ENCODE measurements at places on chromosomes 5 and 9.

DNA sequence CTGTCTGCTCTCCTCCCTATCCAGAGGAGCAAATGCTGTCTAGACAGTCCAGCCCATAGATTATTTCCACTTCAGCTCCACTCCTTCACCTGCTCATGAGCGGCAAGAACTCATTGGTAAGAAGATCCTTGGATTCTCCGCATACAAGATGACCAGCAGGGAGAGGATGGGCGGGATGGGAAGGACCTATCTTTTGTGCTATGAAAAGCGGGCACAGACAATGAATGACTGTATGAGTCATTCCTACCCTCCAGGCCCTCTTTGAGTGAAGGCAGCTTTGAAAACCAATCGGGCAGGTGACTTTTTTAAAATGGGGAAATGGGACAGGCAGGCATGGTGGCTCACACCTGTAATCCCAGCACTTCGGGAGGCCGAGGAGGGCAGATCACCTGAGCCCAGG, 49.4 kb downstream of the SMIM23 start:
- DNase-seq = no peak

GRCh38 chr5:156819967-156820581, 30.0 kb upstream of the PPP1R2B start:
- no peak for DNase-seq

DNA sequence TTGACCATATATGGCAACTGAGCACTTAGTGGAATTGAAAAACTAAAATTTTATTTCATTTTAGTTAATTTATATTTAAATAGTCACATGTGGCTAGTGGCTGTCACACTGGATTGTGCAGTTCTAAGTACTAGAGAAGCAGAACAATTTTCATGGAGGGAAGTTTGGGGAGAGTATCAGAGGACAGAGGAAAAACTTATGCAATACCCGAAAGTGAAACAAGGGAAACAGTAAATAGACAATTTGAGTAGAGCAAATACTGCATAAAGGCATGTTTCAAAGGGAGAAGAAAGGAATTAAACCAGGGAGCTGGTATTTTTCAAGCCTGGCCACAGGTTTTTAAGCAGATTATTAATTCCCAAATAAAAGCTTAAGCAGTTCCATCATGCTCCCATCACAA, 590.5 kb upstream of the RORB start:
- no peak for DNase-seq

GRCh38 chr5:93587597-93588351, 4.8 kb downstream of the NR2F1 start:
- DNase-seq = no peak

DNA sequence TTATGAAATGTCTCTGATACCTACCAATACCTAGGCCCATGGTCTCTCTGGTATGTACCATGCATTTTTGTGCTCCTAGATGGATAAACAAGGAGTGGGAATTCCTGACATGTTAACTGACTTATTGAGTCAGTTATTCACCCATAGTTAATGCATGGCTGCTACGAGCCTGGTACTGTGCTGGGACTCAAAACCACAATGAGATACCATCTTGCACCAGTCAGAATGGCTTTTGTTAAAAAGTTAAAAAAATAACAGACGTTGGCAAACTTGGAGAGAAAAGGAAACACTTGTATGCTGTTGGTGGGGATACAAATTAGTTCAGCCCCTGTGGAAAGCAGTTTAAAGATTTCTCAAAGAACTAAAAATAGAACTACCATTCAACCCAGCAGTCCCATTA, 293.8 kb downstream of the OSTF1 start:
- DNase-seq = no peak
